Breast epithelium (tissue), 4 donors: ENCODE measurements at places on chromosomes 4 and X.

- no peak for DNase-seq
Measured at GRCh38 chr4:186954509-186954908, 230.9 kb upstream of the FAT1 start.

DNA sequence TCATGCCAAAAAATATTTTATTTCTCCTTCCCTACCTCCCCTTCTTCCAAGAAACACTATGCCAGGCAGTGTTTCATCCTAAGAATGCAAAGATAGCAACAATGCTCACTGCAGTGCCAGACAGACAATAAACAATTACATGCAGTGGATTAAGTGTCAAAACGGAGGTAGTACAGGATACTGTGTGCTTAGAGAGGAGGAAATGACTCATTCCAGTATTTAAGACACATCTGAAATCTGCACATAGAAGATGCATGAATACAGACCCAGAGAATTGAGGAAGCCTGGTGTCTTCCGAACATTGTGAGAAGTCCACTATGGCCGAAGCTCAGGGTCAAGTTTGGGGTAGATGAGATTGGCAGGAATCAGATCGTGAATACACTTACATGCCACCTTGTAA, 326.4 kb downstream of the PPP3CA start:
- no peak for DNase-seq

- DNase-seq = no peak
Measured at GRCh38 chrX:65752294-65752693, 84.8 kb downstream of the MSN start.

- peak; percentile 34 for DNase-seq
Measured at GRCh38 chrX:46601283-46601682, 27.7 kb downstream of the CHST7 start.

DNA sequence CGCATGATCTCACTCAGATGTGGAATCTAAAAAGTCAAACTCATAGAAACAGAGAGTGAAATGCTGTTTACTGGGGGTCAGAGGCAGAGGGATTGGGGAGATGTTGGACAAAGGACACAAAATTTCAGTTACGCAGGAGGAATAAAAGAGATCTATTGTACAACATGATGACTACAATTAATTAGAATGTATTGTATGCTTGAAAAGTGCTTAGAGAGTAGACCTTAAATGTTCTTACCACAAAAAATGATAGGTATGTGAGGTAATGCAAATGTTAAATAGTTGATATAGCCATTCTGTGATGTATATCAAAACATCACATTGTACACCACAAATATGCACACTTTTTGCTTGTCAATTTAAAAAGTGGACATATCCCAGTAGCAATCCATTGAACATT, 36.1 kb upstream of the PHKA2 start:
- no peak for DNase-seq

GRCh38 chr4:16505267-16505666, 279.0 kb upstream of the TAPT1 start:
- no peak for DNase-seq

DNA sequence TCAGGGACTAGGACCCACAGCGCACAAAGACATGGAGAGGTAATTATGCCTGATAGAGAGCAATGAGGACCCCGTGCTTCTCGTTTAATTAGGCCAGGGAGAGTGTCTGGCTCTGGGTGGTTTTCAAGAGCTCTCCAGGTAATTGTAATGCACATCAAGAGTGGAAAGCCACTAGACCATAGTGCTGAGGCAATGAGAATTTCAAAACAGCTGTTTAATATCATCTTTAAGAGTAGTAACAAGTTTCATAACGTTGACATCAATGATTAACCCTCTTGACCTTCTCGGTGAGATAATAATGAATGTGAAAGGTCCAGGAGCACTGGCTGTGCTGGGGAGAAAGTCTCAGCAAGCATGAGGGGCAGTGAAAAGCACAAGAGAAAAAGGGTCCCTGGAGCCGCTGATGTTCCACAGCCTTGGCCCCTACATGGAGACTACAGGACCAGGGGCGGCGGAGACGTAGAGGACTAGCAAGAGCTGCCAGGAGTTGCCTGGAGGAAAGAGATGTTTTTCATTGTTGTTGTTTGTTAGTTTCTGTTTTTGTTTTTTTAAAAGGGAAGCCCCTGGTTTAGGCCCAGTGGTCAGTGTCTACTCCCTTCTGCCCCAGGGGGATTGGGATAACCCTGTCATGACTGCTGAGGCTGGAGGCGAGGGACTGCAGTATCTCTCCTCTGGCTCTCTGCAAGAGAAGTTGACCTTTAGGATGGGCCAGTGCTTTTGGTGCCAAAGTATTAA, 14.8 kb upstream of the CXCR3 start:
- no peak for DNase-seq

GRCh38 chr4:77819404-77819842, 255 bp upstream of the CNOT6L start:
- DNase-seq = no peak

DNA sequence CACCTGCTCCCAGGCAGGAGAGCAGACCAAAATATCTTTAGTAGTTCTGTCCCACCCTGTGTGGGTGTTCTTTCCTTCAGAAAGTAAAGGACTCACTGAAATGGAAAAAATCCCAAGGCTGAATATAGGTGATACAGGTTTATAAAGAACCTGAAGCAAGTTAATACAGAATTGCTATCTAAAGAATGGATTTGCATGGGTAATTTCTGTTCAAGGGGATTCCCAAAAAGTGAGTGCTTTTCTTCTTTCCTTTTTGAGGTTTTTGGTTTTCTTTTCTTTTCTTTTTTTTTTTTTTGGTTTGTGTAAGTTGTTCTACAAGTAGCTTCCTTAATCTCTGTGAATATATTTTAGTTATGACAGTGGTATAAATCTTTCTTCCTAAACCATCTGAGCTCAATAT, 560.7 kb upstream of the BOD1L1 start:
- DNase-seq = no peak

GRCh38 chr4:40954088-40954668, 204.4 kb downstream of the NSUN7 start:
- DNase-seq = no peak

- no peak for DNase-seq
Measured at GRCh38 chrX:44884944-44885343, 12.0 kb downstream of the KDM6A start.

- DNase-seq = no peak
Measured at GRCh38 chr4:88382621-88383020, 4.0 kb downstream of the HERC6 start.

- no peak for DNase-seq
Measured at GRCh38 chr4:82284475-82284857, 89.3 kb downstream of the HNRNPD start.

DNA sequence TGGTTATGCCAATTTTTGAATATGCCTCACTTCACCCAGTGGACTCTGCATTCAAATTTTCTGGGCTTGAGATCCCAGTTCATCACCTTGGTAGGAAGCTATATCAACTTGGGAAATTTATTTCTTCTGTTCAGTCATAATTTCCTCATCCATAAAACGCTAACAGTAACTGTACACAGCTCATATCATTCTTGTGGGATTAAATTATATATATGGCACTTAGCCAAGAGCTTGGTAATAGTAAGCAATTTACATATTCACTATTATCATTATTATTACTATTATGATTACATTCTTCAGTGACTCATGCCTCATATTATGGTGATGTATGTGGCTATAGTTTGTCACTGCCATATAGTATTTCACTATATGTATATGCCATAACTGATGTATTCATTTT, 177.6 kb downstream of the CPE start:
- no peak for DNase-seq

- DNase-seq = no peak
Measured at GRCh38 chr4:27685947-27686346, 825.3 kb downstream of the STIM2 start.

DNA sequence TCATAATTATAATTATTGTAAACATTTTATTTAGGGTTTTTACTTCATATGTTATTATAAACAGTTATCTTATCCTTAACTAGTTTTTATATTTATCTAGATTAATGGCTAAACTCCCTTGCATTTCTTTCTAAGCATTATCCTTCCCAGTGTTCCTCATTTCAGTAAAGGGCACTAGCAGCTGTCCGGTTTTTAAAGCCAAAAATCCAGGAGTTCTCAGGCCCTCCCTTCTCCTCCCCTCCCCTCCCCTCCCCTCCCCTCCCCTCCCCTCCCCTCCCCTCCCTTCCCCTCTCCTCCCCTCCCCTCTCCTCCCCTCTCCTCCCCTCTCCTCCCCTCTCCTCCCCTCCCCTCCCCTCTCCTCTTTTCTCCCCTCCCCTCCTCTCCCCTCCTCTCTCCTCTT, 58.9 kb downstream of the FBXO8 start:
- no peak for DNase-seq

- DNase-seq = no peak
Measured at GRCh38 chr4:16676230-16676770, 222.1 kb downstream of the LDB2 start.

GRCh38 chrX:53256446-53257041, 24.8 kb downstream of the IQSEC2 start:
- DNase-seq = no peak

DNA sequence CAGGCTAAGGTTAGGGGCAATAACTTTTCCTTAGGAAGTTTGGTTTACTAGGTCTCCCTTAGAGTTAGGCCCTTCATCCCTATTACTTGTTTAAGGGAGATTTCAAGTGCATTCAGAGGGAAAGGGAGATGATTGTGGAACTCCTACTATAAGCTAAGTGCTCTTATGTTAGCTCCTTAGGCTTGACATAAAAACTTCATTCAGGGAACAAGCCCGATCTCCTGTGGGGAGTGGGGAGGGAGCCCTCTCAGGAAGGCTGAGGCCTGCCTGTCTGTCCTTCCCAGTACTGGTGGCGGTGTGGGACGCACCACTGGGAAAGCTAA, 8.0 kb downstream of the KLF3 start:
- DNase-seq = no peak

DNA sequence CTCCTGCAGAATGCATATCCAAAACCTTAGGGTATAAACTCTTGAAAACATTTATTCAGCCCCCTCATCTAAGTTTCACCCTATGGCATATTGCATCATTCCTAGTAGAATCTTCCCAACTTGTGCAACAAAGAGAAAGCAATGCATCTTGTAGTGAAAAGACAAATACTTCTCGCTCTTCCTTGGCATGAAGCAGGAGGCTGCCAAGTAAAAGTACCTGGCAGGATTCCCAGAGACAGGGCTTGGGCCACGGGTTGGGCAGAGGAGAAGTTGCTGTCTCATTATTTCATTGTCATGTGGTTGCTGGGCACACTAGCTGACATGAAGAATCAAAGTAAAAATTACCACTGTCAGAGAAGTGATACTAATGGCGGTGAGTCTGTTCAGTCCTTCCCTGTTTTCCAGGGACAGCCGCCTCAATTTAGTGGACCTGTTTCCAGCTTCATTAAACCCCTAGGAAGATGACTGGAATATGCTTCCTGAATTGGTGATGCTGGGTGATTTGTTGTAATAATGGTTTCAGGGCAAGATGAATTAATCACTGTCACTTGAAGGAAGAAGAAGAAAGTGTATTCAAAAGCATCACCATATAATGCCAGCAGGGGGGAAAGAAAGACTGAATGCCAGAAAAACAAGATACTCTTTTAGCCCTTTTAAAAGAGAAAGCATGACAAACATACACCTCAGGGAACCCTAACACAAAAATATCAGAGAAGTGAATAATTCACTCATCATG, 380.5 kb upstream of the IGFBP7 start:
- DNase-seq = peak; percentile 29

GRCh38 chr4:90124276-90124675, 2.9 kb upstream of the CCSER1 start:
- no peak for DNase-seq

DNA sequence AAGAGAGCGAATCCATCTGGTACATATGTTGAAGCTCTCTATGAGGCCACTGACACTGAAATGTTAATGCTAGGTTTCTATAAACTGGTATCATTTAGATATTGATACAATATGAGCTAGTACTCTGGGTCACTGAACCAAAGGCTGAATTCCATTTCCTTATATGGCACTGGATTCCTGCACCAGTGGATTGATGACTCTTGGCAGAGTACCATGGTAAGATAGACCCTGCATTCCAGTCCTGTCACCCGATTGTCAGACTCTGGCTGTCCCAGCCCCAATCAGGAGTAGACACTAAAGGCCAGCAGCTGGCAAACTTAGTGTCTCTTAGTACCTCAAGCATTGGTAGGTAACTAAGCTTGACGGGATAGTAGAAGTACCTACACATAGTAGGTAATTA, 44.0 kb upstream of the EOLA2 start:
- DNase-seq = no peak

- no peak for DNase-seq
Measured at GRCh38 chr4:38069271-38069760, 109.1 kb downstream of the PTTG2 start.

DNA sequence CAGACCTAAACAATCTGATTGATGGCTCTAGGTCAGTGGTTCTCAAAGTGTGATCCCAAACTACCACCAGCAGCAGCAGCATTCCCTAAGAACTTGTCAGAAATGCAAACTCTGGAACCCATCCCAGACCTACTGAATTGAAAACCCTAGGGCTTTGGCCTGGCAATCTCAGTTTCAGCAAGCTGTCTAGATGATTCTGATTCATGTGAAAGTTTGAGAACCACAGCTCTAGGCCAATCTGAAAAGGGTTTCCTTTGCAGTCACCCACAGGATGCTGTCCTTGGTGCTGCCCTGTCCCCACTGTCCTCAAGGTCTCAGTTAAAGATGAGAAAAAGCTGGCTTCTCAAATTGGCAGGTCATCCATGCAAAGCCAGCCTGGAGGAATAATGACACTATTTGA, 34.8 kb downstream of the SMPX start:
- no peak for DNase-seq

DNA sequence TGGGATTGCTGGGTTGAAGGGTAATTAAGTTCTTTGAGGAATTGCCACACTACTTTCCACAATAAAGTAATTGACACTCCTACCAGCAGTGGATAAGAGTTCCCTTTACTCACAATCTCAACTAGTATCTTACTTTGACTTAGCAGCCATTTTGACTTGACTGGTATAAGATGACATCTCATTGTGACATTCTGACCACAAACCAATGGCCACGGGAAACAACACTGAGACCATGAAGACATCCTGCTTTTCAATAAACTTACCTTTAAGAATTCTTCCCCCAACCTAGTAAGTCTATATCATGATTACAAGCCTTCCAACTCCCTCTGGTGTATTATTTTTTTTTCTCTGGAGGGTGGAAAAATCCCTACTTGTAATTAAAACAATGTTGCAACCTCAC, 66.9 kb upstream of the WDR1 start:
- DNase-seq = no peak

DNA sequence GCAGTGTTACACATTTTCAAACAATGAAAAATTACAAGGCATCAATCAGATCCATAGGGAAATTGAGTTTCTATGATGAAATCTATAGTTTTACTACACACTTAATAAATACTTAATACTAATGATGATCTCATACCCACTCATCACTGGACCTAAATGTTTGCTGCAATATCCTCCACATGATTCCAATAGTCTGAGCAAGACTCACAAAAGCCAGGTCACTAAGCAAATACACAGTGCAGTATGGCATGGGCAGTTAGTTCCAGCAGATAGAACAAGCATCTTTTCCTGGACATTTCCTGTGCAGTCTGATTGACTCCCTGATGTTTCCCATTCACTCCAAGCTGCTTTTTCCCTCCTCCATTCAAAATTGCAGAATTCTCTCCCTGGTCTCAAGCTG, 109.0 kb upstream of the ATOH1 start:
- no peak for DNase-seq
